ENCODE measurements at places on chromosomes 12 and 14.
A peak's percentile ranks its signal among the peaks of the same experiment; 100 is the strongest.

- no peak for DNase-seq
Measured at GRCh38 chr12:22037947-22038346, 8.1 kb upstream of the CMAS start.

GRCh38 chr12:120474616-120474960 lies 5.0 kb upstream of the SRSF9 start:
- no peak for DNase-seq

DNA sequence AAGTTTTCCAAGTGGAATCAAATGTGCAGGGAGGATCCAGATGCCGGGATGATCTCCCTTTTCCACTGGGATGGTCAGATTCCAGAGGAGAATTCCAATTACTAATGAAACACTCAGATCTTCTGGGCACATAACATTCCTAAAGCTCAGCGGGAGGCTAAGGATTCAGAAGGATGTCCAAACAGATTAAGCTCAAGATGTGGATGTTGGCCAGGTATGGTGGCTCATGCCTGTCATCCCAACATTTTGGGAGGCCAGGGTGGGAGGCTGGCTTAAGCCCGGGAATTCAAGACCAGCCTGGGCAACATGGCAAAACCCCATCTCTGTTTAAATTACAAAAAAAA lies 62.0 kb upstream of the PNMA1 start:
- DNase-seq, result no peak

DNA sequence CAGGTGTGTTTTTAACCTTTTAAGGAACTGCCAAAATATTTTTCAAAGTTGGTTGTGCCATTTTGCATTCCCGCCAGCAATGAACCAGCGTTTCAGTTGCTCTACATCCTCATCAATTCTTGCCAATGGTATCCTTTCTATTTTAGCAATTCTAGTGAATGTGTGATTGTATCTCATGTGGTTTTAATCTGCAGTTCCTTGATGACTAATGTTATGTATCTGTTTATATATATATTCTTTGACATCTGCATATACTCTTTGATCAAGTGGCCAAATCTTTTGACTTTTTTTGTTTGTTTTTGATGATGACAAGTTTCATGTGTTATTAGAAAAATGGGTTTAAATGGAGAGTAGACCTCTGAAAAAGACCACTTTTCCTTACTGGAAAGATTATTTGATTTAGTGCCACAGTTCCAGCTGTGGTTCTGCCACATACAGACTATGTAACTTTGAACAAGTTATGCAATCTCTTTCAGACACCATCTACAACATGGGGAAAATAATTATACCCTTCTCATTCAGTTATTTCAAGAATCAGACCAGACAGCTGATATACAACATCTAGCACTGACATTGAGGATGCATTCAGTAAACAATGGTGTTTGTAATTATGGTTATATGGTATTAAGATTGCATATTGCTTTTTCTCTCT lies 146.3 kb upstream of the CNOT2 start:
- no peak for DNase-seq

- no peak for DNase-seq
Measured at GRCh38 chr14:68922886-68923285, 56.2 kb downstream of the ACTN1 start.

- no peak for DNase-seq
Measured at GRCh38 chr14:34012978-34013720, 62.3 kb upstream of the EGLN3 start.

DNA sequence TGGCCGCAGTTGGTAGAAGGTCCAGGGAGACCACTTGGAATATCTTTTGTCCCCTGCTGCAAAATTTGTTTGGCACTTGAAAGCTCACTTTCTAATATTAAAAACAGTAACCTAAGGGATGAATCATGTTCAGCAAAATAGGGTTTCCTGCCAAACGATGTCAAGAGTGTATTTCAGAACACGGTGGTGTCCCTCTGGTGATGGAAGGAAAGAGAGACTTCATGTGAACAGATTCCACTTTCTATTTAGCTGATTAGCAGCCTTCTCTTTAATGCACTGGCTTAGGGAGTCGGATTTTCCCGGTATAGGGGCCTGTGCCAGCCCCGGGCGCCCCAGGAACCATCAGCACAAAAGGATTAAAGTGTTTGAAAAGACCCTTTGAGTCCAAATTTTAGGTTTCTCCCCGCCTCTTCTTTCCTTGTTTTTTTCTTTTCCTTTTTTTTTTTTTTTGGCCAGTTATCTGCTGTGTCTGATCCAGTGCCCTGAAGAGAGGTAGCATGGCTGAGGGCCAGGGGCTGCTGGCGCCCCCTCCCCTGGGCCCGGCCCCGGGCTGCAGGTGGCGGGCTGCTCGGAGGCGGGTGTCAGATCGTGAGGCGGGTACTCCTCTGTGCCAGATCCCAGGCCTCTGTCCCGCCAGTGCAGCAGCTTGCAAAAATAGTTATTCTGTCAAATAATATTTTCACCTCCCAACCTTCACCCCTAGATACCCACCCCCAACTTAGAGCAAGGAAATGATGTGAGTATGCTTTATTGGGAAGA lies 88.3 kb downstream of the TESC start:
- no peak for DNase-seq

DNA sequence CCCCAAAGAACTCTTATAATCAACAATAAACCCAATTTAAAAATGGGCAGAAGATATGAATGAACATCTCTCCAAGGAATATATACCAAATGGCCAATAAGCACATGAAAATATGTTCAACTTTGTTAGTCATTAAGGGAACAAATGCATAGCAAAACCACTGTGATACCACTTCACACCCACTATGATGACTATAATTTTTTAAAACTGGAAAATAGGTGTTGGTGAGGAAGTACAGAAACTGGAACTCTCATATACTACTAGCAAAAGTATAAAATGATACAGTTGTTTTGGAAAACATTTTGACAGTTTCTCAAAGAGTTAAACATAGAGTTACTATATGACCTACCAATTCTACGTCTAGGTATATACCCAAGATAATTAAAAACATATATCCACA lies 9.4 kb upstream of the HEATR5A start:
- DNase-seq, result no peak

DNA sequence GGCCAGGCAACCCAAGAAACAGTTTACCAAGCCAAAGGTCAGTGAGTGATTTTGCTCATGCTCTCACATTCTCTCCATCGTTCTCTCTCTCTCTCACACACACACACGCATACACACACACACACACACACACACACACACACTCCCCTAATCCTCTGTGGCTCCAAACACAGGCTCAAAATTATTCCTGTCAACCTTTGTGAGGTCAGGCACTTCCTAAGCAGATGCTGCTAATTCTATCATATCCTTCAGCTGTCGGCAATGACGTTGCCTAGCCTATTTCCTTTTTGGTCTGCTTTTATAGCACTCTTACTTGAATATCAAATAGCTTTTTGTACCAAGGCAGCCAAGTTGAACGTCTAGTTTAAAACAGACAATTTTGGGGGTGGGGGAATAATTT lies 98.9 kb upstream of the EGLN3 start:
- DNase-seq, result no peak

GRCh38 chr12:118189741-118190191 lies 53.8 kb downstream of the PEBP1 start:
- DNase-seq, result no peak

- no peak for DNase-seq
Measured at GRCh38 chr14:21440859-21441258, 15.1 kb downstream of the CHD8 start.

DNA sequence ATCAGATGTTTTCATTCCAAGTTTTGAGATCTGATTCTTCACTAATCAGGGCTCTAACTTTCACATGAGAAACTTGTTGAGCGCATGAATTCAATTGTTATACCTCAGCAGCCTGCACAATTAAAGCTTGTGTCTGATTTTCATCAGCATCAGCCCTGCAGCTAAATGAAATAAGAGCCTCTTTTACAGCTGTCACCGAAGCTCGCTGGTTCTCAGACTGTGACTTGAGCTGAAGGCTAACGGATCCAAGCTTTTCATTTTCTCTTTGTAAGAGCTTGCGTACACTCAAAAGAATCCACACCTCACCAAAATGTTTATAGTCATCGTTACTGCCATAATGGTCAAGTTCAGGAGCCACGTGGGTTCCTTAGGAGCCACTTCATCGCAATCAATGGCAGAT lies 65.5 kb upstream of the BEGAIN start:
- no peak for DNase-seq

DNA sequence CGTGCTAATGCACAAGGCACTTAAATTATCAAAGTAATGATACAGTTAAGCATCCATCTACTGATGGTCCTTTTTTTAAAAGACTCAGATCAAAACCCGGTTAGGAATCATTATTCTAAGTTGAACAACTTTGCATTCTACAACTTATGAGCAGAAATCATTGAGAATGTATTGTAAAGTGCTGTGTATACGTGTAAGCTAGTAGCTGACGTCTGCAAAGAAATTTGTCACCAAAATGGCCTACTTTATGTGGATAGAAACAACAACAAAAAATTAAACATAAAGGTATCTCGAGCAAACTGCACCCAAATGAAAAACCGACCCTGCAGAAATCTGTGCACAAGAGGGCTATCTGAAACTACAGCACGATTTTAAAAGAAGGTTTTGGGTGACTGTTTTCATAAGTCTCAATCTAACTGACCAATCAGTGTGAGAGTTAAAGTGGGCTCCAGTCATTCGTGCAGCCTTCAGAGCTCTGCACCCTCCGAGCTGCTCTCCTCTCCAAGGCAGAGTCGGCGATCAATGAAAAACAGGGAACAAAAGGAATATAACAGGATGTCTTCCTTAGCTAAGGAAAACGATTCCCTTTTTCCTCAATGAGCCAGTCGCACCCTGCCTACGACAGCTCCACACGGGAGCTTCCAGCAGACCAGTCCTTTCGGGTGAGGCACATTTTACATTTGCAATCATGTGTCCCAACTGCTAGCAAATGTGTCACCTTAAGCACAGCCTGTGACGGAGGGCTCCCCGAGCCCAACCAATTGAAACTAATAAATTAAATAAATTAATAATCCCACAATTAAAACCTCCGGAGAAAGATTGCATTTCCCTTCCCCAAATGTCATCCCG lies 200.7 kb upstream of the FOXN3 start:
- no peak for DNase-seq

- no peak for DNase-seq
Measured at GRCh38 chr14:71056168-71056567, 148.9 kb downstream of the PCNX1 start.

- DNase-seq, result no peak
Measured at GRCh38 chr12:77438644-77439043, 373.3 kb upstream of the E2F7 start.

GRCh38 chr14:95699412-95699811 lies 13.2 kb downstream of the TCL1B start:
- DNase-seq, result no peak

DNA sequence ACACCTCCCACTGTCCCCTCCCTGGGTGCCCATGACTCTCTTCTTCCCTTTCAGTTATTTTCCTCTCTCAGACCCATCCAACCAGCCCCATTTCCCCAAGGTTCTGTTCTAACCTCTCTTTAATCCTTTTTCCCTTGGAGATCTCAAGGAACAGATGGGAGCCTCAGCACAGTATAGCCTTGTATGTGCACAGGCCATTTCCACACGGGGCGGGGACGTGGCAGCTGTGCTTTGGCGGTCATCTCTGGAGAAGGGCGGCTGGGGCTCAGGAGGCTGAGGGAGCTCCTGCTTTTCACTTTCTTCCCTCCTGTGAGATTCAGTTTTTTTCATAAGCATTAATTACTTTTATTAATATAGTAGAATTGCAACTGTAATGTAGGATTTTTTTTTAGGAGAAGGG lies 212.2 kb downstream of the ZFP36L1 start:
- DNase-seq, result no peak

DNA sequence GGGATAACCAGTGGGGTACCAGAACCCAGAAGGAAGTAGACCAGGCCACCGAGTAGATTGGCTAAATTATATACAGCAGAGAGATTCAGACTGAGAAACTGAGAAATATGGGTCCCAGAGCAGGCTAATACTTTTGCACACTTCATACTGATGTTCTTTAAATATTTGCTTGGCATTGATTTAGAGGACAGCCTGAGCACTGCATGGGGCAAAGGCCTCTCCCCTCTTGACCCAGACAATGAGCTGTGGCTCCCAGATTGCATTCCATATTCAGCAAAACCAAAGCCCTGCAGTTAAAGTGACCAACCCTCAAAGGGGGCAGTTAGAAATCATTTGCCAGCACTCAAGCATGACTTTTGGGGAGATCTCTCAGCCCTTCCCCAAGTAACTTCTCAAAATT lies 279.2 kb downstream of the SUDS3 start:
- no peak for DNase-seq

- no peak for DNase-seq
Measured at GRCh38 chr14:48435221-48435620, 759.8 kb upstream of the MDGA2 start.

GRCh38 chr14:36747411-36748184 lies 85.9 kb downstream of the PAX9 start:
- no peak for DNase-seq

GRCh38 chr12:42213023-42213422 lies 25.0 kb downstream of the YAF2 start:
- DNase-seq, result peak; percentile 37

- no peak for DNase-seq
Measured at GRCh38 chr14:89221109-89221810, 195.8 kb downstream of the FOXN3 start.

DNA sequence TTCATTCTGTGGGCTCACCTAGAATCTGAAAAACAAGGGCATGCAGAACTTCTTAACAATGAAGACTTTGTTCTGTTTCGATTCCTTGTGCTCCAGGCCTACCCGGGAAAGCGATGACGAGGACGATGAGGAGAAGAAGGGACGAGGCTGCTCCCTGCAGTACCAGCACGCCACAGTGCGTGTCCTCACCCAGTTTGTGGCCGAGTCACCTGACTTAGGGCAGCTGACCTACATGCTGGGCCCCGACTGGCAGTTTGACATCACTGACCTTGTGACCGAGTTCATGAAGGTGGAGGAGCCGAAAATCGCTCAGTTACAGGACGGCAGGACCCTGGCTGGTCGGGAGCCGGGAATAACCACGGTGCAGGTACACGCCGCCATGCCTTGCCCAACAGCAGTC lies 585.4 kb downstream of the AACS start:
- DNase-seq, result no peak

- DNase-seq, result no peak
Measured at GRCh38 chr14:54730156-54730961, 163.4 kb downstream of the SAMD4A start.

- DNase-seq, result no peak
Measured at GRCh38 chr12:19477071-19477470, 37.8 kb downstream of the AEBP2 start.

GRCh38 chr12:80412343-80412953 lies 31.6 kb upstream of the PTPRQ start:
- peak; percentile 9 for DNase-seq

- DNase-seq, result no peak
Measured at GRCh38 chr14:103969961-103970360, 27.6 kb upstream of the RD3L start.
